D341Med (cell line): ENCODE measurements at places on chromosomes 3 and 15.

GRCh38 chr3:129855832-129856419 lies 37.6 kb downstream of the TMCC1 start:
- no peak for DNase-seq

DNA sequence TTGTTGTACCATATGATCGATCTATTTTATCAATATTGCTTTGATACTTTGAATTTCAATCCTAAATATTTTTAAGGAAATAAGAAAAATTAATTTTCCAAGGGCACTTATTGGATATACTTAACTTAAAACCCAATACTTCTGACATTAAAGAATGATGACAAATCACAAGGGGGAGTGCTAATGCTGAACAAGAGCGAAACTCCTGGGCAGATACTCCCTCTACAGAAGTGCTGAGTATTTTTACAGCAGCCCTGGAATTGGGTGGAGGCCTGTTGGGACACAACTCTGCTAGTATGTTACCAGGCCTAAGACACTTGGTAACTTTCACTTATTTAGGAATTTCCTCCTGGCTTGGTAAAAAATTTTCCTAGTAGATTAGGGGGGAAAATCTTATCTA lies 46.2 kb downstream of the DENND6A start:
- no peak for DNase-seq

- DNase-seq: no peak
These were observed 48.9 kb upstream of the ZDHHC23 start for GRCh38 chr3:113898892-113899291.

GRCh38 chr3:61141227-61141626 lies 110.0 kb downstream of the FHIT start:
- DNase-seq: no peak
